ENCODE measurements at places on chromosomes 6 and 20.

- no peak for DNase-seq
Measured at GRCh38 chr20:640674-641515, 12.1 kb downstream of the SRXN1 start.

- no peak for DNase-seq
Measured at GRCh38 chr6:98454809-98455322, 379.5 kb upstream of the POU3F2 start.

DNA sequence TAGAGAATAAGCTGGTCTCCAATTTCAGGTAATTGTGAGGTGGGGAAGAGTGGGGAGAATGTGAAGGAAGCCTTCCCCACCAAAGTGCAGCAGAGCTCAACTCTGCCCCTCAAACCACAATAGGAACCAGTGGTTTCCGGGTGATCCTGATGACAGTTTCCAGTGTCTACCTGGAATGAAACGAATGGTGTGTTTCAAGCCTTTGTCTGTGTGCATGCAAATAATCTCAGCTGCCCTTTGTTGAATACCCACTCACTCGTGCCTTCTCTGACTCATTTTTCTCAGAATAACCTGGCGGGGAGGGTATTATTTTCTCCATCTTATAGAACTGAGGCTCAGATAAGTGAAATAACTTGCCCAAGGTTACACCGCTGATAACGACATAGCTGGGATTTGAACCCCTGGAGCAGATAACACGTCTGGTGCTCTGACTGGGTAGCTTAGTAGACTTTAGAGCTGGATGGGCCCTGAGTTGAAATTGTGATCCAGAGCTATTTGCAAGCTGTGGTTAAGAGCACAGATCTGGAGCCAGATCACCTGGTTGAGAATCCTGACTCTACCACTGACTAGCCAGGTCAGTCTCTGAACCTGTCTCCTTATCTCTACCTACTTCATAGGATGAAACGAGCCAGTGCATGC, 85.1 kb downstream of the EYA2 start:
- DNase-seq, result no peak

- no peak for DNase-seq
Measured at GRCh38 chr20:21515300-21516179, 1.7 kb upstream of the NKX2-2 start.

DNA sequence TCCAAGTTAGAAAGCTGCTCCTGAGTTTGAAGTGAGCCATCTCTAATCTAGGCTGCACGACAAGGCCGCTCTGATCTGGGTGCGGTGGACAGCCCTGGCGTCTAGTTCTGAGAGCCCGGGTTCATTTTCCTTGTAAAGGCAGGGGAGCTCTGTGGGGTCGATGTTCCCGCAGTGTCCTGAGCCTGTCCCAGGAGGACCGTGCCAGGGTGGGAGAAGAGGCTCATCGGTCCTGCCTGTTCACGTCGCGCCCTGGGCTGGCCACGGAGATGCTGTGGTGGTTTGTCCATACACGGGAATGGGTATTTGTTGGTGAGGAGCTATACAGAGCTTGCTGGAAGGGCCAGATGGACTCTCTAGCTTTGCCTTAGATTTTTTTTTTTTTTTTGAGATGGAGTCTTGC, 27.0 kb downstream of the PSMG4 start:
- no peak for DNase-seq

GRCh38 chr20:24877652-24878051, 71.4 kb upstream of the CST7 start:
- DNase-seq, result no peak

DNA sequence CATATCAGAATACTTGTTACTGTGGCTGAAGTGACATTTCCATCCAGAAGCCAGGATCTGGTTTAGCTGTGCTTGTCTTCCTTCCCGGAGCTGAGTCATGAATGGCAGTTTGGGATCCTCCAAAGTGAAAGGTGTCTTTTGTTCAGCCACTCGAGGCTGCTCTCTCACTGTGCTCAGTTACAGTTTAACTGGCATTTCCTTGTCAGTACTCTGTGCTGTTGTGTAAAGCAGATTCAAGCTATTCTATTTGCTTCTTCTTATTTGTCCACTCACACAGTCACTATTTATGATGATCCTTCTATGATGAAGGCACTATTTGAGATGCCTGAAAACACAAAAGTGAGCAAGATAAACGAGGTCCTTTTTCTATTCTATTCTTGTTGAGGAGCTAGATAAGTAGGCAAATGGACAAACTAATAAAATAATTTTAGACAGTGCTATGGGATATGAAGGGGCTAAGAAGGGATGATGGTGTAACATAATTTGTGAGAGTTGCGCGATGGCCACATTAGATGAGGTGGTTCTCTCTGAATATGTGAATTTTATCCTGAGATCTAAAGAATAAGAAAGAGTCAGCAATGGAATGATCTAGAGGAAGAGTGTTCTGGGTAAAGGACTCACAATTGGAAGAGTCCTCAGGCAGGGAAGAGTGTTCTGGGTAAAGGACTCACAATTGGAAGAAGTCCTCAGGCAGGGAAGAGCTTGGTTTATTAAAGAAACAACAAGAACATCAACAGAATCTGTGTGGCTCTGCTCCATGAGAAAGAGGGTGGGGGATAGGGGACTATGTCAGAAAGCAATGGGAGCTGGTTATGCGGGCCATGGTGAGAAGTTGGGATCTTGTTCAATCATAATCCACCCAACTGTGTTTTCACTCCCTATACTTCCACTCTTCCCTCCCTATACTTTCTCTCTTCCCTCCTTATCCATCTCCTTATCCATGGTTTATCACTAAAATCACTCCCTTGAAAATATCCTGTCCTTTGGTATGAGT, 40.1 kb downstream of the CYP24A1 start:
- DNase-seq, result no peak

GRCh38 chr6:107068691-107069630, 41.0 kb downstream of the MTRES1 start:
- no peak for DNase-seq

DNA sequence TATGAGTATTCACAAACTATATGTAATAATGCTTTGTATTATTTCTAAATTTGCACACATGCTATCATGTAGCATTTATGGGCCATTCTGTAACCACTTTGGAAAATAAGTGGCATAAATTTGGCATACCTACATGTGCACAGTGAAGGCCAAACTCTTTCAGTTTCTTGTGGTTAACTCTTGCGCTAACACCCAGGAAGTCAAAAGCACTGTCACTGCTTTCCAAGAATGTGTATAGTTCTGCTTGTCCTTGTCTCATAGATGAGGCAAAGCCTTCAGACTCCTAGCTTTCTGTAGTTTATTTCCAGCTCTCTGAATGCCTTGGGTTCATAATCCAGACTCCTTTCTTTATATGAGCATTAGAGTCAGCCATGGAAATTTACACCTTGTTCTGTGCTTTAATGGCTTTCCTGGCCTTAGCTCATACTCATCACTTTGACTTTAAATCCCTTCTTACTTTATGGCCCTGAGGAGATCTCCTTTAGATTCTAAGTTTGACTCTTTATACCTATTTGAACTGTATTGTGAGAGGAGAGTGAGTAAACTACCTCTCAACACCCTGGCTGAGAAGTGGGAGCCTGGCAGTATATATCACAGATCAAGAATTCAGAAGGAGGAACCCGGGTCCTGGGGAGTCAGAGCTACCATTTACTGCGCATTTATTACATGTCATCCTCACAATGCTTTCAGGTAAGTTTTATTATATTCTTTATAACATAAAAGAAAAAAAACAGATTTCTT, 949 bp upstream of the SLC17A3 start:
- no peak for DNase-seq

- no peak for DNase-seq
Measured at GRCh38 chr20:4870906-4871305, 130.4 kb downstream of the SLC23A2 start.

- no peak for DNase-seq
Measured at GRCh38 chr6:127481628-127482027, 22.4 kb upstream of the KIAA0408 start.

- DNase-seq, result no peak
Measured at GRCh38 chr6:27139756-27140579, 107.5 kb upstream of the PRSS16 start.

DNA sequence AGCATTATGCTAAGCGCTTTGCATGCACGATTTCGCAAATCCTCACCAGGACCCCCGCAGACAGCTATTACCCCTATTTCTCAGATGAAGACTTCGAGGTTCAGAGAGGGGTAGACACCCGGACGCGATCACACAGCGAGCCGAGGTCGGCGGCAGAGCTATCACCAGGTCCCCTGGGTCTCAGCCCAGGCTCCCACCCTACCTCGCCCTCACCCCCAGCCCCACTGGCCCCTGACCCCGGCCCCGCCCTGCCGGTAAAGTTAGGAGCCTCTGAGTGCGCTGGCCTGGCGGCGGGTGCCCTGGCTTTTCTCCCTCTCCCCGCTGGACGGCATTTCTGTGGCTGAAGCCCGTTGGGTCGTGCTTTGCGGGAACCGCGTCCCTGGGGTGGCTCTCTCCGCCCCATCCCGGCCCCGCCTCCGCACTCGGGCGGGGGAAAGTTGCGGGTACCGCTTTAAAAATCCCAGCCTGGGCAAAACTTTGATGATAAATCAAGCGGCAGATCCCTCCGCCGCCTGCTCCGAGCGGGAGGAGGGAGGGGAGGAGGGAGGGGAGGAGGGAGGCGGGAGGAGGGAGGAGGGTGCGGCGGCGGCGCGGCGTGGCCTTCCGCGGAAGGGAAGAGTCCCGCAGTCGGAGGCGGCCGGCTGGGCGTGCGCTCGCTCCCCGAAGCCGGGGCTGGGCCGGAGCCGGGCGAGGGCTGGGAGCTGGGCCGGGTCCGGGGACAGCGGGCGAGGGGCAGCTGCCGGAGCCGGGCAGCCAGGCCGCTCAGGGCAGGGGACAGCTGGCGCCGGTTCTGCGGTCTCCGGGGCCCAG, at the start of gene VSTM2L:
Gene VSTM2L (plus strand): TSS at position 624 of the 810 bp plus-strand sequence. CDS start 224 bp downstream, outside the sequence.
- peak; percentile 13 for DNase-seq

DNA sequence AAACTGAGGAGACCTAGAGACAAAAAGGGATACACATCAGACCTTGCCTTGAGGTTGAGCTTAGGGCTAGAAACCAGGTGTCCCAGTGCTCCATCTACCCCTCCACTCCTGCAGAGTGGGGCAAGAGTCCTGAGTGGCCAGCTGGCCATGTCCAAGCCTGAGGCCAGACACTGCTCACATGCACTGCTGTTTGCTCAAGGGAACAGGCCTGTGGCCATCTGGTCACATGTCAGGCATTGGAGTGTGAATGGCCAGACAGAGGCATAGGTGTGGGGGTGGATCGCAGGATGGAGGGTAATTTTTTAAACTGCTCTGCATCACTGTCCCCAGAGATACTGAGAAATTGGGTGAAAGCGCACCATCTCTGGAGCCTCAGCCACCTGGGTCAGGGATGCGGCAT, 30.5 kb downstream of the MAFB start:
- no peak for DNase-seq

DNA sequence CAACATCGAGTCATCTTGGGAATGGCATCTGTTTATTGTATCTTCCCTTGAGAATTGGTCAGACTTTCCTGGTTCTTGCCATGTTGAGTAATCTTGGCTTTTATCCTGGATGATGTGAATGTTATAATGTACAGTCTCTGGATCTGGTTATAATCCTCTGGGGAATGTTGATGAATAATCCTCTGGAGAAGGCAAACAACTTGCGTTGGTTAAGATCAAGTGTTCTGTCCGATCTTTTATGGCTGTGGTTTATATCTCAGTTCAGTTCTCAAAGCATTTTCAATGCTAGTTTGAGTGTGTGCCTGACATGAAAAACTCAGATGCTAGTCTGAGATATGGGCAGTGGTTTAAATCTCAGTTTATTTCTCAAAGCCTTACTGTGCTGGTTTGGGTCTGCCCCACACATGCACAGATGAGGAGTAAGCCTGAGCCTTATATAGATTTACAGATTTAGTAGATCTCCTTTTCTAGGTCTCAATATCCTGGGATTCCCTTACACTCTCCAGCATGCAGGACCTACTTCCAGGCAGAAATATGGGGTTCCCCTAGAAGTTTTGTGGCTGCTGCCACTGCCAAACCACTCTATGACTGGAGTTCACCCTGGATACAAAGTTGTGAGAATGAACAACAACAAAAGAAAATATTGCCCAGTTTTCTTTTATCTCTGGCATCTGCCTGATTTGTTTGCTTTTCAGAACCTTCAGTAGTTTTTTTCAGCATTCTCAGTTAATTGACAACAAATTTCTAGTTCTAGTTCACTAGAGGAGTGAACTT, 191.8 kb upstream of the MAN1A1 start:
- peak; percentile 99 for DNase-seq

DNA sequence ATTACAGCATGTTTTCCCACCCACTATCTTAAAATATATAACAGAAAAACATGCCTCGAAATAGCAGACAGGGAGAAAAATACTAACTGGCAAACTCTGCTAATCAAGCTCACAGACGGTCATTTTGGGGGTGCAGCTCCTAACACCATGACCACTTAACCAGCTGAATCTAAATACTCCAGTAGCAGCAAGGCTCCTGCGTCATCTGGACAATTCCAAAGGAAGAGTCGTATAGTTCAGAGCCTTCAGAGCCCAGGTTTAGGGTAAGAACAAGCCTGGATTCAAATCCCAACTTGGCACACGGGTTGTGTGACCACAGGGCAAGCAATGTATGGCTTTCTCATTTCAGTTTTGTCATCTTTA, 81.3 kb upstream of the COL21A1 start:
- no peak for DNase-seq

DNA sequence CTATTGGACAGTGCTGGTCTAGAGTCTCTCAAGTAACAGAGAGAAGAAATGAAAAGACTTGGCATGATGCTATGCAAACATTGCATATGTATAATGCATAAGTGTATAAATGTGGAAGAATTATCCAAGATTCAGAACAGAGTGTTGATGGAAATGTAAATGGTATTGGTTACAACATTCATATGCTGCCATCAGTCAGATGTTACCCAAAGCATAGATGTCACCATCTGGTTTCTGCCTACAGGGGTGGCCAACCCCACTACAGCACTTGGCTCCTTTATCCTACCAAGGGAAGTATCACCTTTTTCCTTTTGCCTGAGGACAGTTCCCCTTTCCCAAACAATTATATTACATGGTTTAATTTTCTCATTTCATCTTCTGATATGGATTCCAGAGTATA, 11.9 kb downstream of the POPDC3 start:
- DNase-seq, result no peak

DNA sequence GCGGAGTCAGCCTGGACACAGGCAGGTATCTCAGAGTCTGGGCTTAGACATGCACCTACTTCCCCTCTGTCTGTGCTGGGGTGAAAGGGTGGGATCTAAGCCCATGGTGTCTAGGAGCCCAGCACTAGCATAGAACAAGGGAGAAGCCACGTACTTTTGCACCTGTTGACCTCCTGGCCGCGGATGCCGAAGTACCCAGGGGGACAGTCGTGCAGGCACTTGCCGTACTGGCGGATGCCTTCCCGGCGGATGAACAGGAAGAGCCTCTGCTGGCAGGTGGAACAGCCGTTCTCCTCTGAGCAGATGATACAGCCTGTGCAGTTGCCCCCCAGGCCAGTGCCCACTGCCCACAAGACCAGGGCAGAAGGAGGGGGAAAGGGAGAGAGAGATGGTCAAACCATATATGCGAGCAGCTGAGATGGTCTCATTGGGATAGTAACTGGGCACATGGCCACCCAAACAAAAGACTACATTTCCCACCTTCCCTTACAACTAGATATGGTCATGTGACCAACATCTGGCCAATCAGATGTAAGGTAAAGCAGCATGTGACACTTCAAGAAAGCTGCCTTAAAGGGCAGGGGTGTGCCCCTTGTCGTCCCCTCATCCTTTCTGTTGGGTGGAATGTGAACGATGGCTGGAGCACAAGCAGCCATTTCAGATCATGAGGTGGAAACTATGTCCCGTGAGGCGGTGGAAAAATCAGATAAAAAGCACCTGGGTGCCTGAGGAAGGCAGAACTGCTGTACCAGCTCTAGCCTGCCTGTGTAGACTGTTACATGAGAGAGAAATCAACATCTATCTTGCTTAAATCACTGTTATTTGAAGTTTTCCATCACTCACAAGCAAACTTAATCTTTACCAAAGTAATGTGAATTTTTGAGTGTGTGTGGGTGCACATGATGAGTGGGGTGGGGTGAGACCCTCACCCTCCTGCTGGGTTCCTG, 34.0 kb downstream of the RSPO4 start:
- DNase-seq, result peak; percentile 16

All from fibroblast of the conjunctiva (primary cell).